Right cardiac atrium (tissue), 5 donors: ENCODE measurements at places on chromosomes 5 and 9. TPM values are rescaled to one million over a fixed set of nuclear protein-coding genes. Genes with fewer than 3 reads are reported as not detected.

The NSG2 gene
- not detected for total RNA-seq

The RNF180 gene
- total RNA-seq = 25.5 TPM

The GMCL2 gene
- total RNA-seq = not detected

The PCDHB3 gene
- total RNA-seq = 1.7 TPM

The CATSPER3 gene
- total RNA-seq = 0.59 TPM

The PRDM9 gene
- total RNA-seq = not detected

The QRFP gene
- not detected for total RNA-seq

- peak; percentile 41 for DNase-seq
Measured at GRCh38 chr9:108468364-108468763, 387.4 kb downstream of the ACTL7B start.

GRCh38 chr5:50967009-50967562 lies 300.6 kb downstream of the PARP8 start:
- DNase-seq = no peak

- DNase-seq = no peak
Measured at GRCh38 chr9:136965771-136966484, 11.4 kb upstream of the PTGDS start.

- DNase-seq = no peak
Measured at GRCh38 chr5:12865529-12865928, 961.3 kb upstream of the CTNND2 start.

DNA sequence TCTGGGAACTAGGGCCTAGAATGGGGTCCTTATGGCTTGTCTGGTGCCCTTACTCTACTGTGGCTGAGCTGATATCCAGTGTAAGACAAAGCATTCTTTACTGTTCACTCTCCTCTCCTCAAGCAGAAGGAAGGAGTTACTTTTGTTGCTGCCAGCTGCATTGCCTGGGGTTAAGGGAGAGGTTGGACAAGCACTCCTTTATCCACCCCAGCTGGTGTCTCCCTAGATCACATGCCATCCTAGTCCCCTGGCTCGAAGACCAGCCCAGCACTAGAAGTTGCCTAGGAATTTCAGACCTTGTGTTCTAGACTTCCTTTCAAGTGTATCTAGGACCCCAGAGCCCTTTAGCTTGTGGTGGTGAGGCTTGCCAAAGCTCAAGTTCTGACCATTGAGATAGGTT lies 1051.5 kb upstream of the C9orf72 start:
- no peak for DNase-seq

DNA sequence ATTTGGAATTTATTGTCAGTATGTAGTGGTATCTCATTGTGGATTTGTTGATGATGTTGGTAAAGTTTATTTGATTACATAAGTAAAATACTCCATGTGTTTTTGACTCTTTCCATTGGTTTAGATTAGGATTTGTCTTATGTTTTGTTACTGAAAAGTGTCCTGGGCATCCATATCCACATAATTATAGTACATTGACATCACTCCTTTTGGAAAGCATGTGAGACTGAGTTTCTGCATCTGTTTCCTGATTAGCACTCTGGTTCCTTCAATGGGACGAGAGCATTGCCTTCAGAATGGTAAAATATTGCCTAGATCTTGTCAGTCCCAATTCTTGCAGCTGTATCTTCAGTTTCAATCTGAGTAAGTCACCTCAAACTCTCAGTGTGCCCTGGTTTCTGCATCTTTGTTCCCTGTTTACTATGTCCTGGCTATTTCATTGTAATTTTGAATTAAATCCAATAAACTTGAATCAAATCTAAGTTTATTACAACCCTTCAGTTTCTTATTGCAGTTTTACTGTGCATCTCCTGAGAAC lies 128.1 kb downstream of the FBXO38 start:
- no peak for DNase-seq

DNA sequence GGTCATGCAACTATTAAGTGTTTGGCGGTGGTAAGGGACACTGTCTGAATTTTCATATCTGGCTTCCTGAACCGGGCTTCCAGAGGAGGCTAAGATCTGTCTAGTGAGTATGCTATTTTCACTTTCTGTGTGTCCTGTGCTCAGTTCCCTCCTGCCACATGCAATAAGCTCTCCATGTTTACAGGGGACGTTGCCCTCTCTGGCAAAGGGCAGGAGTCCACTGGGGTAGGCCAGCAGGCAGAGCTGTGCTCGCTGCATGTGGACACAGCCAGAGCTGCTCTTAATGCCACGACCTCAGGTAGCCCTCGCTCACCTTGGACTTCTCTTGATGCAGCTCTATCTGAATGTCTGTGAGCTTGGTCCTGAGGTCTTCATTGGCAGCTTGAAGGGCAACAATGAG lies 111.2 kb downstream of the JAKMIP2 start:
- no peak for DNase-seq

- DNase-seq = no peak
Measured at GRCh38 chr5:31767335-31768031, 128.6 kb downstream of the PDZD2 start.

DNA sequence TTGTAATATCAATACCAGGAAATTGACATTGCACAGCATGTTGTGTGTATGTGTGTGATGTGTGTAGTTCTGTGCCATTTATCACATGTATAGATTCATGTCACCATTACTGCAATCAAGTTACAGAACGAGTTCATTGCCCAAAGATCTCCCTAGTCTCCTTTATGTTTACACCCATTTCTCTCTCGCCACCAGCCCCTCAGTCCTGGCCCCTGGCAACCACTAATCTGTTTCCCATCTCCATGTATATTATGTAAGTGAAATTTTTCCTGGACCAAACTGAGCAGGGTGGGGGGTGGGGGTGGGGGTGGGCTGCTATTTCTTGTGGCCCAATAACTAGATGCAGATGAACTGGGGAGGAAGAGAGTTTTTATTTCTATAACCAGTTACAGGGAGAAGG lies 11.5 kb upstream of the S1PR3 start:
- DNase-seq = no peak

DNA sequence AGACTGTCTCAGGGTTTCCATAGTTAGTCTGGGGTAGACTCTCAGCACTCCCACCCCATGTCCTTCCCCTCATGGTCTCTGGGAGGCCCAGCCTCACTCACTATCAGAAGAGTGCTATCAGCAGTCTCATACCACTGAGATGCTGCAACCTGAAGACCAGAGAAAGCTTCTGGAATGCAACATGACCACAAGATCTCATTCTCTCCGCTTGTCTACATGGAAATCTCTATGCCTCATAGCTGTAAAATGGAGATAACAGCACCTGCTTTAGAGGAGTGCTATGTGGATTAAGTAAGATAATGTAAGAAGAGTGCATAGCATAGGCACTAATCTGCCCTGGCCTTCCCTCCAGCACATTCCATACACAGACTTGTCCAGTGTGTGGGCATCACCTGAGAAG lies 47.0 kb upstream of the ZNF169 start:
- DNase-seq = no peak

DNA sequence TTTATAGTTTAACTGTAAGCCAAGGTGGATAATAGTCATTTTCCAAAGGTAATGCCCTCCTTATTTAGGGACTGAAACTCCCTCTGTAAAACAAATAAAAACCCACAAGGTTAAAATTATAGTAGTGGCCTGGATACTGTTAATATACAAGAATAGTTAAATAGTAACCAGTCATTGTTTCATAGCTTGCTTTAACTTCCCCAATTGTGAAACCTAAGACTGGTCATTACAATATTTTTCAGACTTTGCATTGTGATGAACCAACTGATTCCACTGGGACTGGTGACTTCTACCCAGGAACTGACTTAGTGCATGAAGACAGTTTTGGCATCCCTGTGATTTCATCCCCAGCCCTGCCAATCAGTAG lies 162.6 kb downstream of the SMC2 start:
- no peak for DNase-seq

- DNase-seq = no peak
Measured at GRCh38 chr5:122756264-122756911, 18.5 kb upstream of the SNX2 start.

- DNase-seq = no peak
Measured at GRCh38 chr5:181042036-181042713, 2.1 kb downstream of the BTNL9 start.
